T-helper 1 cell (primary cell): ENCODE measurements at places on chromosomes 6 and 20.

GRCh38 chr20:63889241-63890200 lies 5.4 kb upstream of the DNAJC5 start:
- no peak for DNase-seq

GRCh38 chr20:17972121-17972520 lies 3.3 kb downstream of the MGME1 start:
- DNase-seq = no peak

- no peak for DNase-seq
Measured at GRCh38 chr6:46507426-46507825, 16.2 kb upstream of the RCAN2 start.

DNA sequence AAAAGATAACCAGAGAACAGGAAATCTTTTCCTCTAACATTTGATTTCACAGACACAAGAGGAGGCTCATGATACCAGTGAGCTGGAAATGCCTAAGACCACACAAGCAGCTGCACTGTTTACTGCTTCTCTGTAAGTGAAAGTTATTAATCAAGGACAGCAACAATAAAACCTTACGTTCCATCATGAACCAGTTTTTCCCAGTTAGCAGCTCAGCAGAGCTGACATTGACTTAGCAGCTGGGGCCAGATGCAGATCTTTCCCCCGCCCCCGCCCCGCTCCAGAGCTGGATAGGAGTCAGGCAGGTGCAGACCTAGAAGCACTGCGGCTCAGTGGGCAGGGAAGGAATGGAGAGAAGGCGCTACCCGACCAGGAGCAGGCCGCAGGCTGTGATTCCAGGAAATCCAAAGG lies 275.2 kb downstream of the GMDS start:
- no peak for DNase-seq

- DNase-seq = no peak
Measured at GRCh38 chr6:101830501-101831031, 437.1 kb downstream of the GRIK2 start.

DNA sequence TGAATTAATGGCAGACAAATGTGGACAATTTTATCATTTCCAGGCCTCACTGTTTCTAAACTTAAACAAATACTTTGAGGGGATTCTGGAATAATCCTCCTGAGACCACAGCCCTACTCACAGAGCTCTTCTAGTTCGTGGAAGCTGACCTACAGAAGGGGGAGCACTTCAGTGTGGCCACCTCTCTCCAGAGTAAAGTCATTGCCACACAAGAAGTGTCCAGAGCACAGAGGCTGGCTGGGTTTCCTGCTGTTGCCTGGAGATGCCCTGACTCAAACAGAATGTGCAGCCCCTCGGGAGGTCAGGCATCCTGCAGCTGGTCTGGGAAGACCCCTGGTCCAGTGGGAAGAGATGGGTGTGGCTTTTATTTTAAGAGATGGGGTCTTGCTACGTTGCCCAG lies 110.9 kb downstream of the QRSL1 start:
- no peak for DNase-seq

DNA sequence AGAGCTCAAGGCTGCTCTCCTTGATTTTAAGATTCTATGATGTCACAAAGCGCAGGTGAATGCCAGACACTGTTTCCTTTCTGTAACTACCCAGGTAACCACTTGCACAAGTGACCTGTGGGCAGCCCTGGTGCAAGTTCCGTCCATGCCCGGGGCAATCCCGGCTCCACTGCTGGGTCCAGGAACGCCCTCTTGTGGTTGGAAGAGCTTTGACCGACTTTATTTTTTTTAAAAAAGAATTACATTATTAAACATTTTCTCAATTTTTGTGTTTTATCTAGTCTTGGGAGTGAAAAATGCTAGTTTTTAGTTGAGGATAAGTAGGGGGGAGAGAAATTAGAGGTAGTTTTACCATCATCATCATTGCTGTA lies 695.2 kb downstream of the QKI start:
- no peak for DNase-seq

DNA sequence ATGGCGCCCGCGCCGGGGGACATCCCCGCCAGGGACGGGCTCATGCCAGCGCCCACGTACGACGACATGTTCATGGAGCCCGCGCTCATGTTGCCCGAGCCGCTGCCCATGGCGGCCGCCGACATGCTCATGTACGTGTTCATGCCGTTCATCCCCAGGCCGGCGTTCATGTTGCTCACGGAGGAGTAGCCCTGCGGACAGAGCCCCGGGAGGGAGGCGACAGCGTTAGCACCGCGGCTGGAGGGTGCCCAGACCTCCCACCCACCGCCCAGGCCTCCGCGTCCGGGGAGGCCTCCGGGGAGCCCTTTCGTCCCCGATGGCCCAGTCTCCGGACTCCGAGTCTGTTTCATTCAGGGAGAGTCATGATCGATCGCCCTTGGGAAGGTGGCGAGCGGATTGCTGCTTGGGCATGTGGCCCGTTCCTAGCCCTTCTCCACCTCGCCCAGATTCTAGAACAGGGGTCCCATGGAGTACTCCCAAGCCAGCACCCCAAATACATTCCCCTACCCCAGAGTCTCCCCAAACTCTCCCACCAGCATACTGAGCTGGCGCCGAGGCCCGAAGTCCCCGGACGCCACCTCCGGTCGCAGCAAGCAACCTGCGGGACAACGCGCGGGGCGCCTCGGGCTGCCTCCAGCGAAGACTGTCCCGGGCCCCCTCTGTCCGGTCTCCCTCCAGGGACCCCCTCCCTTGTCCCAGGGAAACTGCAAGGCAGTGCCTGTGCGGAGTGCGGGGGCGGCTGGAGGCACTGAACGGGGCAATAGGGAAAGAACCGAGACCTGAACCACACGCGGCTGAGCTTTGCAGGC lies 1.2 kb downstream of the FOXA2 start:
- no peak for DNase-seq

GRCh38 chr6:56076033-56076432 lies 171.3 kb downstream of the COL21A1 start:
- DNase-seq = no peak

GRCh38 chr6:170068496-170068895 lies 222.4 kb downstream of the DLL1 start:
- DNase-seq = no peak

- no peak for DNase-seq
Measured at GRCh38 chr6:168457653-168457934, 16.6 kb downstream of the SMOC2 start.

DNA sequence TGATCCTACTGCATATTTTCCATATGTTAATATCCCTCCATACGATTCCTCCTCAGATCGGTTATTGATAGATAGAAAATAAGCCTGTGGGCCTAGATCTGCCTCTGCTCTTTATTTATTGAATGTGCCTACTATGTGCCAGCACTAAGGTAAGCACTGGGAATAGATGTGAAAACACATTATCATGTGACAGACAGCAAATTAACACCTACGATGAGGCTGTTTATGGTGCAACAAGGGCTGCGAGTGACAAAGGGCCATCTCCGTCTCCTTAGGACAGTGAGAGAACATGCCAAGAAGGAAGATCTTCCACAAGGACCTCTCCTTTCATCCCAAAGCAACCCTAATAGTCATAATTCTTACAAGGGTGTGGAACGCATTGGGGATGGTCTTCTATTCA lies 90.5 kb downstream of the MYB start:
- no peak for DNase-seq

DNA sequence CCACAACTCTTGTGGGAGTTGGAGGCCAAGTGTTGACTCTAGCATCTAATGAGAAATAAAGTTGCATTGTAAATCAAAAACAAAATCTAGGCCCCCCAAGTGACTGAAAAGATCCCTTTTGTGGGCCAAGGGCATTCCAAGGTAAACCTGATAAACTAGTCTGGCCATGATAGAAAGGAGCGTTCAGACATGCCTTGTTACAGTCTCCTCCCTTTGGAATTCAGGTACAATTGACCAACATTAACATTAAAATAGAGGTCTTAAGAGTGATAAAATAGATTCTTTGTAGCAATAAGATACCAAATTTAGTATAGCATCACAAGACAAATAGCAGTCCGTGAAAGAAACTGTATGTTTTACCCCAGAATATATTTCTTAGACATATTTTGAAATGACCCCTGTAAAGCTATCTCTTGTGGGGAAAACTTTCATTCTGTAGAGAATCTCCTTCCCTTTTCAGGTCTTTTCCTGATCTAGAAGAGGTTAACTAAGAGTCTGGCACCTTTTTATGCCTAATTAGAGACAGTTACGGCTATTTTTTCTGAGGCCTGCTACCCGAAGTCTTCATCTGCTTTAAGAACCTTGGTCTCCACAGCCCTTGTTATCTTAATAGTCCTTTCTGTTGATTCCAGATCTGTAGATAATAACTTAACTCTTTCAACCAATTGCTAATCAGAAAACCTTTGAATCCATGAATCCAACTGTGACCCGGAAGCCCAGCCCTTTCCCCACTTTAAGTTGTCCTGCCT lies 495.4 kb upstream of the MMS22L start:
- DNase-seq = no peak

GRCh38 chr6:25715794-25716193 lies 38.7 kb upstream of the SLC17A4 start:
- no peak for DNase-seq

DNA sequence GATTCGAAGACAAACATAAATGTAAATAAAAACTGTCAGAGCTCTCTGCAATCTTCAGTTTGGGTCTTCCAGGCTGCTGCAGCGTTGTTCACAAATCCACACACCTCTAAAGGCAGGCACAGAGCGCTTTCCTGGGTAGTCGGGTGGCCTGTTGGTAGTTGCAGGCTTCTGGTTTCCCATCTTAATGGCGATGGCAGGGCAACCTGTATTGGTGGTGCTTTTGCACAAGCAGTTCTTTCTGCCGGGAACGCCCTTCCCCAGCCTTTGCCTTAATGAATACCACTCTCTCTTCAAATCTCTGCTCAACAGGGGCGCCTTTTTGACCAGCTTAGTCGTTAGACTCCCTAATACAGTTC lies 723 bp upstream of the IFT52 start:
- DNase-seq = no peak

GRCh38 chr20:45320948-45321595 lies 13.0 kb upstream of the MATN4 start:
- DNase-seq = no peak

DNA sequence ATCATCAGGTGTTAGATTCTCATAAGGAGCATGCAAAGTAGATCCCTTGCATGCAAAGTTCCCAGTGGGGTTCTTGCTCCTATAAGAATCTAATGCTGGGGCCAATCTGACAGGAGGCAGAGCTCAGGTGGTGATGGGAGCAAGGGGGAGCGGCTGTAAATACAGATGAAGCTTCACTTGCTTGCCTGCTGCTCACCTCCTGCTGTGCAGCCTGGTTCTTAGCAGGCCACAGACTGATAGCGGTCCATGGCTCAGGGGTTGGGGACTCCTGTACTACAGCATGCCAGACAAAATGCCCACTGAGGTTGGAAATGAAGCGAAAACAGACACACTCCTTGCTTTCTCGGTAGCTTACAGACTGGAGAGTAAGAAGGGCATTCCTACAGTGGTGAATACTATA lies 386.8 kb downstream of the PLCB1 start:
- DNase-seq = no peak

GRCh38 chr20:5865604-5866003 lies 84.7 kb downstream of the TRMT6 start:
- DNase-seq = no peak

GRCh38 chr6:26327450-26328264 lies 37.3 kb upstream of the BTN3A2 start:
- DNase-seq = peak; percentile 35
